ENCODE measurements at places on chromosomes 13 and 19. TPM values are rescaled to one million over a fixed set of nuclear protein-coding genes. Genes with fewer than 3 reads are reported as not detected.
A peak's percentile ranks its signal among the peaks of the same experiment; 100 is the strongest.

- DNase-seq = peak; percentile 53
These were observed 11.9 kb upstream of the ZNF675 start for GRCh38 chr19:23698711-23699520.

GRCh38 chr13:109910194-109910593 lies 123.8 kb upstream of the IRS2 start:
- DNase-seq = no peak

GRCh38 chr13:48004201-48004600 lies 3.1 kb upstream of the SUCLA2 start:
- no peak for DNase-seq

GRCh38 chr19:28281676-28282075 lies 931.3 kb downstream of the UQCRFS1 start:
- DNase-seq = no peak

GRCh38 chr13:43464578-43465264 lies 322.1 kb downstream of the ENOX1 start:
- no peak for DNase-seq

GRCh38 chr13:47549219-47549752 lies 451.8 kb downstream of the SUCLA2 start:
- no peak for DNase-seq

GRCh38 chr13:82565201-82565600 lies 1317.1 kb downstream of the SLITRK1 start:
- no peak for DNase-seq

DNA sequence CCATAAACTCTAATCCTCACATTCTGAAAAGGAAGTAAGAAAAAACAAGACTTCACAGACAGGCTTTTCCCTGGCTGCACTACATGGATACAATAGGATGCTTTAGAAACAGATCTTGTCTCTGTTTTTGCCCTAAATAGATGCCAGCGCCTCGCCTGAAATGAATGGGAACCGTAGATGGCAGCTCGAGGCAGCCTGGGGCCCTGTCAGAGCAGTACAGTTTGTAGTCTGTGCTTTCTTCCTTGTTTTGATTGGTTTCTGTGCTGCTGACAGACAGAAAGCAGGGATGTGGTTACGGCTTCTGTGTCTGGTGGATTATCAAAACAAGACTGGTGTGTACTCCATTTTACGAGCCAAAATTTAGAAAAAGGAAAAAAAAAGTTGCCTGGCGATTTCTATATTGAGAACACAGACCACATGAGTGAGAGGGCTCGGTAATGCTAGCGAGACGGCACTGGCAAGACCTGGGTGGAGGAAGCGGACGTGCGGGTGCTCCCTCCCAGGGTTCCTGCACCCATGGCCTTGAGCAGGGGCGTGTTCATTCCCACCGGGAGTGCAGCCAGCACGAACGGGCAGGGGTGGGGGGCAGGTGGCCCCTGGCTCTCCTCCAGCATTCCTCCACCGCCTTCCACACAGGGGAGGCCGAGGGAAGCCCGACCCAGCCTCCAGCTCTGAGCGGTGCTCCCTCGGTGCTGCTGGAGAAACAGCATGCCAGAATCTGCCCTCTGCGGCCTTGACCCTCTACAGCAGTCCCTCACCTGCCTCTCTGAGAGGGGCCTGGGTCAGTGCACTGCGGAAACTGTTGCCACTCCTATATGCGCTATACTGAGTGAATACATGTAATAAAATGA lies 37.6 kb upstream of the C1QTNF9 start:
- DNase-seq = peak; percentile 72

DNA sequence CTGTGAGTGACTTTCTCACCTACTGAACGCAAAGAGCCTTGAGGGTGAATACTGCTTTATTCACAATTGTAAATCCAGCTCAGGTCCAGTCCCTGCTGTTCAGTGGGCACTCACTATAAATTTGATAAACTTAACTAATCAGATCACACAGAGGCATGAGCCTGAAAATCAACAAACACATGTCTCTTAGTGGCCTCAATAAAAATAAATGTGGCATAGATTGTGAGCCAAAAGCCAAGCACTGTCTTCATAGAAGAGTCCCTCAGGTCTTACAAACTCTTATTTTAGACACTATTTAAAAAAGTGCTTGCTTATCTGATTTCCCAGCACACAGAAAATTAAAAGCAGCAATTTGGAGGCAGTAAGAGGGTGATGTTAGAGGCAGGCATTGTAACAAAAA lies 957.7 kb downstream of the SLITRK5 start:
- DNase-seq = no peak

- DNase-seq = no peak
These were observed 5.5 kb downstream of the SACS start for GRCh38 chr13:23427881-23428528.

- peak; percentile 50 for DNase-seq
These were observed 4.6 kb downstream of the SAFB start for GRCh38 chr19:5627395-5627904.

DNA sequence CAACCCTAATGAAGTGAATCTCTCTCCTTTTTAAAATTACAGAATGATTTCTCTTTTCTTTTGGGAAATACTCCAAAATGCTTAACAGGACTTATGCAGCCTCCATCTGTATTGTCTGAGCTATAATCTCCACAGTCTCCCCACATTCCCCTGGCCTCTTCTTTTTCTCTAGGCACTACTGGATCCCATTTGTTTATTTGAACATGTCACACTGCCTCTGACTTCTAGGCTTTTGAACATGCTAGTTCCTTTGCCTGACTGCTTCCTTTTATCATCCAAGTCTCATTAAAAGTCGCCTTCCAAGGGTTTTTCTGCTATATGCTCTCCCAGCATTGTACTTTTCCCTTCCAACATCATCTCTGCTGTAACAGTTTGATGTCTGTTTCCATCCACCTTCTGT lies 548.7 kb downstream of the PCDH9 start:
- no peak for DNase-seq

GRCh38 chr13:109712124-109712722 lies 74.2 kb downstream of the IRS2 start:
- DNase-seq = no peak

DNA sequence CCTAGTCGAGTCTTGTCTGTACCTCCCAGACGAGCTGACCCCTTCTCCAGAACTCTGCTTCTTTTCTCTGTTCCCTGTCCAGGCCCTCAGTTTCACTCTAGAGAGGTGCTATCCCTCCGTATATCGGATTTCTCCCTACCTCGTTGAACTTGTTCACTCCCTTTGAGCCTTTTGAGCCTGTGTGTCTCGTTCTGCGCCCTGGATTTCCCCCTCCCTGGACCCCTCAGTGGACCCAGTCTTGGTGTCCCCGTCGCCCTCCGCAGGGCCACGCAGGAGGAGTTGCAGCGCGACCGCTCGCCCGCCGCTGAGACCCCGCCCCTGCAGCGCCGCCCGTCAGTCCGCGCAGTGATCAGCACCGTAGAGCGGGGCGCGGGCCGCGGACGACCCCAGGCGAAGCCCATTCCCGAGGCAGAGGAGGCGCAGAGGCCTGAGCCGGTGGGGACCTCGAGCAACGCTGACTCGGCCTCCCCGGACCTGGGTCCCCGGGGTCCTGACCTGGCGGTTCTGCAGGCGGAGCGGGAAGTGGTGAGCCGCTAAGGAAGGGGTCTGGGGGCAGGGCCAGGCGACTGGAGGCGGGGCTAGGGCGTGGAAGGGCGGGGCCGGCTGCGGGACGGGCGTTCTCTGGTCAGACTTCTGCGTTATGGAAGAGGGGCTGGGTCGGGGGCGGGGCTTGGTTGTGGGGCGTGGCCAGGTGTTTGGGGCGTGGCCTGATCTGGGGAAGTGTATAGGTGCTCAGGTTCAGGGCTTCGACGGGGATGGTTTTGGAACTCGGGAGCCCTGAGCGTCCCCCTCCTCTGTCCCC lies 5.5 kb downstream of the EPS8L1 start:
- DNase-seq = peak; percentile 93

DNA sequence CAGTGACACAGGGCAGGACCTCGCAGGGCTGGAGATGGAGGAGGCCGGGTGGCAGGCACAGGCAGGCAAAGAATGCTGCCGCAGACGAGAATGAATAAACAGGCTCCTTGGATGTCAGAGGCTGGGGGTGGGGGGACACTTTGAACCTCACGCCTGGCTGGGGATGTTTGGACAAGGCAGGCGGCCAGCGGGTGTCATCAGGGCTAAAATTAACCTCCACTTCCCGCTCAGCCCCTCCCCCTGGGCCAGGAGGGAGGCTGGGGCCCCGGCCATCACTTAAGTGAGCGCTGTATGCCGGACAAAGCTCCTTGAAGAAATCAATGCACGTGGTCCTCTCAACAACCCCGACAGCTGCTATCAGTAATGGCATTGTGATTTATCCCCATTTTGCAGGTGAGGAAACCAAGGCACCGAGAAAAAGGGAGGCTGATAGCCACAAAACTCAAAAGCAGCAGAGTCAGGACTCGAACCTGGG lies 10.3 kb upstream of the FUT5 start:
- DNase-seq = peak; percentile 74

- no peak for DNase-seq
These were observed 15.6 kb upstream of the WASF3 start for GRCh38 chr13:26541678-26542568.

DNA sequence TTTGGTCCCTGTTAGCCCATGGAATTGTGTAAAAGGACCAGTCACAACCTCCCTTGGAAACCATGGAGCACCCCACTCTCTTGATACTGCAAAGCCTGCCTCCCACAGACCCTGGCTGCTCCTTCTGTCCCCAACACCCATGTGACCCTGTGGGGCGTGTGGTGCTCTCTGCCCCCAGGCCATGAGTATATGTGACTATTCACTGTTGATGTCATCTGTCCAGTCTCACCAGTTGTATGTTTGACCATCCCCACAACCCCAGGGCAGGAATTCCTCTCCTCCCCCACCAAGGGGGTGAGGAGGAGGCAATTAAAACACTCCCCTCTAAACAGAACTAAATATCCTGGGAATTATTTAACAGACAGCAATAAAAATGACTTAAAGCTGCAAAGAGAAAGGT lies 35.2 kb downstream of the KCTD15 start:
- no peak for DNase-seq

GRCh38 chr13:44436589-44437337 lies 63.1 kb downstream of the SERP2 start:
- peak; percentile 97 for DNase-seq

DNA sequence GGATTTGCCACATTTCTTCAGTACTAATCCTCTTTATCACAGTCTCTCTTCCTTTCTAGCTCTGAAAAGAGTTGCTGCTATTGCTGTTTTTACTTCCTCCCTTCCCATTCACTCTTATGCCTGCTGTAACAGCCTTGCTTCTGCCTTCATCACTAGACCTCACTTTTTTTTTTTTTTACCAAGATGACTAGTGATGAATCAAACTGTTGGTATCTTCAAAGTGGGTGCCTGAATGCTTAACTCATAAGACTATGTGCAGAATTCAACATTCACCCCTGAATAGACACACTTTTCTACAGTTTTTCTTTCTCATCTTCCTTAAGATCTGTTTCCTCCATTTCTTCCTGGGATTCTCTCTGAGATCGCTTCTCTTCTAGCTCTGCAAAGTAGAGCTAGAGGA lies 217.2 kb upstream of the HTR2A start:
- DNase-seq = no peak

DNA sequence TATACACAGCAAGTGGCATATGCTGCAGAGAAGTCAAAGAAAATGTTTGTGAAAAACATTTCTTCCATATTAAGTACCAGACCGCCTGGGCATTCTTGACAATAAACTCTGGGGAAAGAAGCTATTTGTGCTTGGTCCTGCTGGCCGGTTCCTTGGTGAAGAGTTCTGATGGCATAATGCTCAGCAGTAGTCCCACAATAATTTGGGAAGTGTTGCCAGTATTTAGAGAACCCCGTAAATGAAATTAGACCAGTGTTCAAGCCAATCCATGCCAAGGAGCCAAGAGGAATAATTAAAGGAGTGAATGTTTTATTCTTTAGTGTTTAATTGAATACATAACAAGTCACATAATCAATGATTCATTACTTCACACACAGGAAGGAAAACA lies 6.3 kb downstream of the KCTD12 start:
- no peak for DNase-seq

DOCK6 gene
- 79.9 TPM for total RNA-seq

TPM4 gene
- 491 TPM for total RNA-seq

GIPR gene
- 13.5 TPM for total RNA-seq

ATP4B gene
- not detected for total RNA-seq

PRSS57 gene
- total RNA-seq = not detected

CEACAM4 gene
- total RNA-seq = 0.48 TPM

IL4I1 gene
- not detected for total RNA-seq

RAB20 gene
- 66.2 TPM for total RNA-seq

SERP2 gene
- total RNA-seq = not detected

PRTN3 gene
- not detected for total RNA-seq

PSG2 gene
- total RNA-seq = not detected

COMP gene
- total RNA-seq = 0.32 TPM

CYP4F12 gene
- total RNA-seq = 314 TPM
